ENCODE measurements at places on chromosomes 13 and 19. TPM values are rescaled to one million over a fixed set of nuclear protein-coding genes. Genes with fewer than 3 reads are reported as not detected.

- H3K27ac ChIP-seq = no peak overlapping the region
- no peaks in the 10 kb centered on the region for H3K27me3 ChIP-seq
- H3K4me1 ChIP-seq = peaks cover 7% of the 10 kb centered on the region
- no peak for DNase-seq
- no peak overlapping the region for H3K4me3 ChIP-seq
- H3K36me3 ChIP-seq = peaks cover 28% of the 10 kb centered on the region
Observed at GRCh38 chr13:23799945-23800344, 89.3 kb downstream of the MIPEP start.

DNA sequence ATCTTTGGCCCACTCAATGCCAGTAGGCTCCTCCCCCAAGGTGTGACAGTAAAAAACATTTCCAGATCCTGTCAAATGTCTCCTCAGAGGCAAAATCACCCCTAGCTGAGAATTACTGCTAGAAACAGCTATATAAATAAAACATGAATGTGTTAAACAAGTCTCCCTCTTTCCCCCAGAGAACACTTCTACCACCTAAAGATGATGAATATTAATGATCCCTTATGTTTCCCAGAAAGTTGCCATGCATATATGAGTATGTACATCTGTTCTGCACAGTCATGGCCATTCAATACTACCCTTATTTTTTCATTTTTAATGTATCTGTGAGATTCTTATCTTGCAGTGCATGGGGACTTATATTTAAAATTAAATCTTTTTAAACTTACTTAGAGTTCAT lies 230.0 kb downstream of the SHISA2 start:
- no peak overlapping the region for H3K4me3 ChIP-seq
- DNase-seq = no peak
- peaks cover 14% of the 10 kb centered on the region for H3K4me1 ChIP-seq
- no peak overlapping the region for H3K27ac ChIP-seq

The SHISA7 gene
- not detected for total RNA-seq

The TRPC4 gene
- 11.2 TPM for total RNA-seq

GRCh38 chr13:74667656-74668203 lies 533.5 kb upstream of the KLF12 start:
- no peak for DNase-seq
- H3K36me3 ChIP-seq = no peaks in the 10 kb centered on the region
- no peaks in the 10 kb centered on the region for H3K4me1 ChIP-seq
- H3K4me3 ChIP-seq = no peak overlapping the region
